Activated CD4-positive, alpha-beta memory T cell treated with anti-CD3 and anti-CD28 coated beads, Interleukin-2, amount 10 ng/mL, durations not matched to agents 7 days and 5 days (primary cell): ENCODE measurements at places on chromosomes 5 and 9. TPM values are rescaled to one million over a fixed set of nuclear protein-coding genes. Genes with fewer than 3 reads are reported as not detected.

CCNG1 gene
- 154 TPM for total RNA-seq

F2RL2 gene
- not detected for total RNA-seq

RETREG1 gene
- total RNA-seq: 17.3 TPM

BTNL8 gene
- total RNA-seq: not detected

TOPORS gene
- 12.7 TPM for total RNA-seq

FRMPD1 gene
- total RNA-seq: not detected

ZNF169 gene
- total RNA-seq: 5.3 TPM

INSYN2B gene
- total RNA-seq: not detected

TRMO gene
- 27.4 TPM for total RNA-seq

ZNF883 gene
- total RNA-seq: 0.30 TPM

PROB1 gene
- total RNA-seq: 5.5 TPM

SHC3 gene
- not detected for total RNA-seq

PCA3 gene
- total RNA-seq: not detected

MIGA2 gene
- 36.5 TPM for total RNA-seq

FCHSD1 gene
- total RNA-seq: 69.8 TPM

NEUROG1 gene
- total RNA-seq: not detected

GRCh38 chr9:87469793-87470465, 27.7 kb upstream of the DAPK1 start:
- DNase-seq: no peak

- DNase-seq: no peak
These were observed 73.4 kb downstream of the NFIB start for GRCh38 chr9:14240537-14240936.

- DNase-seq: no peak
These were observed 10.5 kb downstream of the CXCL14 start for GRCh38 chr5:135568246-135568645.

GRCh38 chr5:41863871-41864486, 6.2 kb downstream of the OXCT1 start:
- DNase-seq: no peak

DNA sequence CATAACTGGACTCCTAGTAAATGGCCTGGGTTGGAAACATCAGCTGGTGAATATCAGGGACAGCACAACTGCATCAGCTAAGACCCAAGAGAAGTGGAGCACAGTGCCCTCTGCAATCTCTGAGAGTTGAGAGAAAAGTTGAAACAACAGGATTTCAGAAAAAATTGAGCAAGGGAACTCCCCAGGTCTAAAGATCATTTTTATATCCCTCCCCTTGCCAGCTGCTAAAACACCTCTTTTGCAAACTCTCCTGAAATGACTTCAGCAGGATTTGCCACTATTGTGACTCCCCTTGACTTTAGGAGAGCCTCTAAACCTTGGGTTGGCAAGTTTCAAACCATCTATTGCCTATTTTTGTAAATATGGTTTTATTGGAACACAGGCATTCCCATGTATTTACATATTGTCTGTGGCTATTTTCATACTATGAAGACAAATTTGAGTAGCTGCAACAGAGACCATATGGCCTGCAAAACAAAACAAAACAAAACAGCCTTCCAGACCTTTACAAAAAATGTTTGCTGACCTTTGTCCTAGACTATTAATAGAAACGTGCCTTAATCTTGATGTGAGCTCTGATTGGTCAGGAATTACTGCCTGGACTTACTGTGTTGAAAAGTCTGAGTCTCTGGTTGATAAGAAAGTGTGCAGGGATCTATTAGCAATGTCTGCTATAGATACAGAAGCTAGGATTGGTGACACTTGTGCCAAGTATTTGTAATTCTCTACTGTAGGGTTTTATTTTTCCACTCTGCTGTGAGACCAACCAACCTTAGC, 37.7 kb upstream of the PLPPR1 start:
- no peak for DNase-seq

GRCh38 chr5:5141339-5141599, 1.1 kb downstream of the ADAMTS16 start:
- DNase-seq: no peak

DNA sequence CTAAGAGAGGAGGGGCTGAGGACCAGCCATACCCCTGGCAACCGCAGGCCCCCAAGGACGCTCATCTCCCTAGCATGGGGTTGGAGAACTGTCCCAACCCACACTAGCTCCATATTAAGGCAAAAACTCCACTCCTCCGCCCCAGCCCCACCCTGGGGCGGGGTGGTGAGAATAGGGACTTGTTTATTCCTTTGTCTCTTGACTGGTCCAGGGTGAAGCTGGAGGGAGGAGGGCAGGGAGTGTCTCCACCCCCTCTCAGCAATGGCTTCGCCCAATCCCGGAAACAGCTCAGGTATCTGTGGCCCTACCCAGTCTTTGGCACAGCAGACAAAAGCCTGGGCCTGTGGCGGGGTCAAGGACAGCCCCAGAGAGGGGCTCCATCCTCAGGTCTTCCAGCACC, 16.9 kb downstream of the PRRX2 start:
- no peak for DNase-seq

DNA sequence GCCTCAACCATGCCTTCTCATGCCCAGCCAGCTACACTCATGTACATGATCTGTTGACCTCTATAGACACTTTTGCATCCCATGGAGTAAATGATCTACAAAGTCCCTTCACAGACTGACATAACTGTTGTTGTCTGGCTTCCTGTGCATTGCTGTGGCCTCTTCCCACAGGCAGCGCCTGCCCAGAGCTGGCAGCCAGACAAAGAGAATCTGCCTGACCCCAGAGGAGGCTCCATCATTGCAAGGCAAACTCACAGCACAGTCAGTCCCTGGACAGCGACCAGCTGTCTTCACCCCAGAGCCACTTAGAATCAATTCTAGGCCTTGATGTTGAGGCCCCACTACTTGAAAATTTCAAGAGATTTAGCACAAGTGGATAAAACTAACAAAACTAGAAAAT, 65.5 kb downstream of the INSYN2B start:
- DNase-seq: no peak

DNA sequence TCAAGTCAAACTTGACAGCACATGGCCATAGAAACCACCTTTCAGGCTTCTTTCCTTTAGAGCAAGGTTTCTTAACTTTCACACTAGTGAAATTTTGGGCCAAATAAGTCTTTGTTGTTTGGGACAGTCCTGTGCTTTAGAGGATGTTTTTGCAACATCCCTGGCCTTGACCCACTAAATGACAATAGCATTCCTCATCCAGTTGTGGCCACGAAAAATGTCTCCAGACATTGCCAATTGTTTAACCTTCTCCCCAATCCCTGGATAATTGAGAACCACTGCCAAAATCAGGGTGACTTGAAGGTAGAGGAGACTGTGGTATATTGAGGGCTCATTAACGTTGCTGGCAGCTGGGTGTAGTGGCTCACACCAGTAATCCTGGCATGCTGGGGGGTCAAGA, 72.0 kb downstream of the ALDH1A1 start:
- DNase-seq: no peak

DNA sequence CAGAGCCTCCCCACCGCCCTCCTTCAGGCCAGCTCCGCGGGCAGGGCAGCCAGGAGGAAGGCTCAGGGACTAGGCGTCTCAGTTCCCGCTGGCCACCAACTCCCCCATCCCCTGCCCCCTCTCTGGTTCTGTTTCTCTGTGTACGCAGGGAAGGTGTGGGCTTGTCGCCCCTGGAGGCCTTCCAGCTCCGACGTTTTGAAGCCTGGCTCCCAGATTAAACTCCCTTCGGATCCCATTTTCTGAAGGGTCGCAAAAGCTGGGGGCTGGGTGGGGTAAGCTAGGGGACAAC, 346 bp downstream of the ATOX1 start:
- DNase-seq: peak; percentile 24

GRCh38 chr5:23523031-23523430, 15.6 kb downstream of the PRDM9 start:
- no peak for DNase-seq

DNA sequence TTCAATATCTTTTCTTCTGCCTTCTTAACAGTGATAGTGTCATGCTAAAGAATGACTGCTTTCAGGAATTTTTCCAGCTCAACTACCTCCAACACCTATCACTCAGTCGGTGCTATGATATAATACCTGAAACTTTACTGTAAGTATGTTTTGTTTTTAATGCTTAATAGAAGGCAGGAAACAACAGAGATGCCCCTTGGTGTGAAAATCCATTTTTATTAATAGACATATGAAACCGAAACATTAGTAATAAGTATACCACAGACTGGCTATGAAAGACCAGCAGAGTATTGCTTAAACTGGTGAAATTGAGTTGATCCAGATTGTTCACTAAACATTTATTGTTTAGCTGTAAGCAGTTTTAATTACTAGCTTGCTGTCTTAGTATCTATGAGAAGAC, 25.2 kb downstream of the SKP2 start:
- no peak for DNase-seq

- DNase-seq: no peak
These were observed 566.4 kb downstream of the RAB3C start for GRCh38 chr5:59149271-59149670.

- no peak for DNase-seq
These were observed 111.2 kb downstream of the ZNF354C start for GRCh38 chr5:179171251-179171815.

- peak; percentile 54 for DNase-seq
These were observed 82.9 kb downstream of the FEM1C start for GRCh38 chr5:115461506-115462290.

- DNase-seq: no peak
These were observed 205.3 kb downstream of the SLCO4C1 start for GRCh38 chr5:102090770-102091169.

- DNase-seq: no peak
These were observed 32.2 kb downstream of the ANXA6 start for GRCh38 chr5:151125421-151125820.

DNA sequence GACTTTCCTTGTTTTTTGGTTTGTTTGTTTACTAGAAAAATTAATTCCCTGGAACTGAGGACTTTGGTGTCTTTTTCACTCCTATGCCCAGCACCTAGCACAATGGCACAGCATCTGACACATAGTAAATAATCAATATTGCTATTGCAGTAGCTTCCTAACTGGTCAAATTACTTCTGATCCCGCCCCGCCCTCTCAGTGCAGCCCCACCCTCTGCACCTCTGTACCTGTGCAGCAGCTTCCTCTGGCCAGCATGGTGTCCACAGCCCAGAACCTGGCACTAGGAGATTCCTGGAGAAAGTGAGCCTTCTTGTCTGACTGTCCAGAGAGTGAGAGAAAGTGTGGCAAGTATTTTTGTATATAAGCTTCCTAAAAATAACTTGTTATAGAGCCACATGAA, 343.2 kb downstream of the ZNF608 start:
- DNase-seq: no peak

DNA sequence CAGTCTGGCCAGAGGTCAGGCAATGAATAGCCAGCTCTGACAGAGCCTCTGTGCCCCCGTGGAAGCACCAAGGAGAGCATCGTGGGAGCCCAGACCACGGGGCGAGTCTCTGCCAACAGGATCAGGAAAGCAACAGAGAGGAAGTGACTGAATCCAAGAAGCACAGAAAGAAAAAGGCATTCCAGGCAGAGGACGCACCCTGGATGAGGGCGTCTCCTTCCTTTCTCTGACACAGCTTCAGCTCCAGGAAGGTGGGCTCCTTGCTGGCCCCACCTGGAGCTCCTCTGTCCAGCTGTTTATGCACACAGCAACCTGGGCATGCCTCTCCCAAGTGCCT, 16.6 kb downstream of the HK3 start:
- DNase-seq: no peak

GRCh38 chr9:20832775-20833174, 148.7 kb downstream of the FOCAD start:
- no peak for DNase-seq

DNA sequence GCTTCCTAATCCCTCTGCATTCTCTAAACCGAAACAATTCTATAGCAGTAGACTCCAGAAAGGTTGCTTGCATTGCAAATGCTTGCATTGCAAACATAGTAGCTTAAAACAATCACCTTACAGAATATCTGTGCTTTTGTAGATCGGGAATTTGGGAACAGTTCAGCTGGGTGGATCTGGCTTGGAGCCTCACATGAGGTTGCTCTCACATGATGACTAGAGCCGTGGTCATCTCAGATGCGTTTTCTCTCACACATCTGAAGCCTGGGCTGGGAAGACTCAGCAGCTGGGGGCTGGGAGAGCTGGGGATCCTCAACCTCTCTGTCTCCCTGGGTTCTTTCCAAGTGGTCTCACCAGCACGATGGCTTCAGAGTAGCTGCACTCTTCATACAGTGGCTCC, 127.8 kb downstream of the MSX2 start:
- DNase-seq: no peak

DNA sequence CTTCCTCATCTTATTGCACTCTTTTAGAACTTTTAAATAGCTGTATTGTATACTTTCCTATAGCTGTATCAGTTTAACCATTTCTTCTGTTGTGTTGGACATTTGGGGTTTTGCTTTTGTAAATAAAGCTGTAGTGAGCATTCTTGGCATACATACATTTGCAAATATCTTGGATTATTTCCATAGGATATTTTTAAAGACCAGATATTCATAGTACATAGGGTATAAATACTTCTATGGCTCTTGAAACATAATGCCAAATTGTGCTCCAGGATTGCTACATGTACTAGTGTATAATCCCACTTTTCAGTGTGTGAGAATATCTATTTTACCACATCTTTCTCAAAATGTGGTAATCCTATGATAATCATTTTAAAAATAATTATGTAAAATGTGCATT, 51.2 kb downstream of the SCAMP1 start:
- no peak for DNase-seq

DNA sequence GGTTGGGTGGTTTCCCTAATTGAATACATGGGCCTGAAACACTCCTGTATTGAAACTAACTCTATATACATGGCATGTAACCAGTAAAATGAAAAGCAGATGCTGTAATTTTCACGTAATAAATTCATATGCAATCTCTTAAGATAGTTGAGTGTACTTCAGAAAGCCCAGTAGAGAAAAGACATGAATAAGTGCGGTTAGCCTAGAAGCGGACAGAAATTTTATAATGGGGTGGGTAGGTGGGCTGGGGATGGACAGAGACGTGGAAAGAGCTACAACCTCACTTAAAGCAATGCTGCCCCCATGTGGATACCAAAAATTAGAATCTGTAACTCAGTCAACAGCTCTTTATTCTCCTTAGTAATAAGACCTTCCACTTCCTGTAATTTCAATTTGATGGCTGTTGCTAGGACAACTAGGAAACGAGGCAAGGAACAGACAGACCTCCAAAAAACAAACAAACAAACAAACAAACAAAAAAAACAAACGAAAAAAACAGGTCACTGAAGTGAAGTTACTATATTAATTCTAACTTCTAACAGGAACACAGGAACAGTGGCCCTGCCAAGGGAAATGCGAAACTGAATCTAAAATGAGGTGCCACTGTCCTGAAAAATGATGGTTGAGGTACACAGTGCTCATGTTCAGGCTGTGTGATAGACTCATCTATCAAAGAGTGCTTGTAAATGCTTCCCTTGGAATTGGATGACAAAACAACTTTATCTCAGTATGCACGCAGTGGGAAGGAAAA, 103.4 kb upstream of the GNA14 start:
- no peak for DNase-seq

DNA sequence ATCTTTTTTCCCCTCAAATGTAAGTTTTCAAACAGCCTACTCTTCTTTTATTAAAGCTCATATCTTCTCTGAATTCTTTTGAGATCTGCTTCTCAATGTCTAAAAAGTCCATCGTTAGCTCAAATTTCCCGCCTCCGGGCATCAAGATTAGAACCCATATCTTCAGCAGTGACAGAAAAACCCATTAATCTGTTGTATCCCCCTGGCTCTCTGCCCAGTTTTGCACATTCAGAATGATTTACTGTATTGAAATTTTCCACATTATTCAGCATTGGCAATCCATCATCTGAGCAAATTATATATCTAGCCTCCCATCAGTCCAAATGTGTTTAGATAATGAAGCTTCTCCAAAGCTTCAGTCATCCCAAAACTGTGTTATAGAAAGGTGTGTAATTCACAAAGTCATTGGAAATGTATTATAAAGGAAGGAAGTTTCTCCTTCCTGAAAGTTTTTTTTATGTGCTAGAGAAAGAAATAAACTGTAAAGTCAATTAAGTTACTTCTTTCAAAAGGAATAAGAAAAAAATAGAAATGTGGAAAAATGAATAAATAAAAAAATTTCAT, 849.9 kb downstream of the MAT2B start:
- no peak for DNase-seq
